NCI-H1436 treated with DMSO at 0.1 percent for 48 hours (cell line): ENCODE measurements at places on chromosomes 1 and 21.
A peak's percentile ranks its signal among the peaks of the same experiment; 100 is the strongest.

DNA sequence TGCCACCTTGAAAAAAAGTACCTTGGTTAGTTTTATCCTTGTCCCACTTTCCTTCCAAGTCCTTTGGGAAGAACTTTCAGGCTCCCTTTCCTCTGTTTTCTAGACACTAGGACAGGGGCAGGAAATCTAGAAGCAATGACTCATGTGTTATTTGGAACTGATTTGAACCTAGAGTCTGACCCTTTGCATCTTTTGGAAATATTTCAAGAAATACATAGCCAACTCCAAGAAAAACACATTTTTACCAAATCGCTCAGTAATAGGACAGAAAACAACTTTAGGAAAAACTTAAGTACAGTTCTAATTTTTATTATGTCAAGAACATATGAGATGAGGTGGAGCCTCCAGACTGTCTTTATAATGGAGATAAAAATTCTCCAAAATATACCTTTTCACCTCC lies 292.4 kb downstream of the PTBP2 start:
- DNase-seq = no peak

DNA sequence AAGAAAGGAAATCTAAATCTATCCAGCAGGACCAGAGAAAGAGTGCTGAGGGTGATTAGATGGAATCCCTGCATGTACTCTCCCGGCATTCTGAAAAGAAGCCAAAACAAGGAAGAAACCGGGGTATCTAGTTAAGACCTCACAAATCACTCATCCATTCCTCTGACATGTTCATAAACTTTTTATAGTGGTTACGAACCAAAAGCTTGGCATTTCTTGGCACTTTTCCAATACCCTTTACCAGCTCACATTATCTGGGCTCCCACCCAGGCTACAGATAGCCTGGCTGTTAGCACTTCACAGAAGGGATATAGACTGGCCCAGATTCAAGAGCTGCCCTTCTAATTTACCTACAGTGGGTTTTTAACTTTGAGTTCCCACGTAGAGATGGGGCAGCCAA lies 1.8 kb upstream of the C1orf74 start:
- no peak for DNase-seq

GRCh38 chr1:119081267-119081666 lies 59.2 kb downstream of the WARS2 start:
- no peak for DNase-seq

DNA sequence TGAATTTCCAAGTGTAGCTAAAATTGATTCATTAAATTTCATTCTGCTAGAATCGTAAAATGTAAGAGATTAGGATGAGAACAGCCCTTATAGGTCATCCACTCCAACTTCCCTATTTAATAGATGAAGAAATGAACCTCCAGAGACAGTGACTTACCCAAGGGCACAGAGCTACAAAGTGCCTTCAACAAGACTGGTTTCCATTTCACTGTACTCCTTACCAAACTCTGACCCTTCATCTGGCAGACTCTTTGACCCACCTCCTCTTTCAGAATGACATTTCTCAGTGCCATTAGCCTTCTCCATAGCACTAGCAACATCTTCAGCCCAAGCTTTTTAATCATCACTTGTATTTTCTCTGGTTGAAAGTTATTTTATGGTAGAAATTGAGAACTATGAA lies 161.3 kb downstream of the NEK7 start:
- DNase-seq = no peak

DNA sequence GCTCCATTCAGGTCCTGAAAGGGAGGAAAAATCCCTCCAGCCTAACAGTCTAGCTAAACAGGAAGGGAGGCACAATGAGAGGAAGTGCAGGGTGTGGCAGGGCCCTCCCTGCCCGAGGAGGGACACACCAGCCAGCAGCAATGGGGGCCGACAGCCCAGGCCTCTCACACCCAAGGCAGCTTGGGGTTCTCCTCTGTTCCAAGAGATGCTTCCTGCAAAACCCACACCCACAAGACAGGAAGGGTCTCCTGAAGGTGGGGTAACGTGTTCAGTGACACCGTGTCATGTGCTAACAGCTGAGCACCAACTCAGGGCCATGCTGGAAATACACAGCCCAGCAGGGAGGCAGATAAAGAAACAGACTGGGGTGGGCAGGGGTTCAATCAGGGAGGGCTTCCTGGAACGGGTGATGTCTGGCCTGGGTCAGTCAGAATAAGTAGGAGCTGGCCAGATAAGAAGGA lies 10.2 kb downstream of the ECE1 start:
- no peak for DNase-seq

- no peak for DNase-seq
Observed at GRCh38 chr21:27476696-27477095, 509.8 kb upstream of the ADAMTS5 start.

DNA sequence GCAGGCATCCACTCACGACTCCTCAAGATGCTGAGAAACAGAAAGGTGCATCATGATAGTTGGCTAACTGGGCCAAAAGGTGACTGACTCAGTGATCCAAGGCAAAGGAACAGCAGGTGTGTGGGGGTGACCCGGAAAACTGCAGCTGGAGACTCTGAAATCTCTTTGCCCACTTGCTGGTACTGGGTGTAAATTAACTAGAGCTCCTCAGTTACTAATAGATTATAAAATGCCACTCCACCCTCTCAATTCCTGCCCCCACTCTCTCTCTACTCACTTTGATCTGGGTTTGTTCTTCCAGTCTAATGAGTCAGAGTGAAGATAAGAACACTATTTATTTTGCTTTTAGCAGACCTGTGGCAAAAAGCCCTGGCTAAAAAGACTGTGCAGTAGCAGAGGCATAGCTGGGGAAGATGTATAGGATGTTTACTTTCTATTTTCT lies 7.2 kb upstream of the PIGC start:
- DNase-seq = no peak

- DNase-seq = no peak
Observed at GRCh38 chr1:16014509-16015482, 3.0 kb downstream of the HSPB7 start.

GRCh38 chr1:203046984-203047630 lies 20.8 kb downstream of the PPFIA4 start:
- no peak for DNase-seq

DNA sequence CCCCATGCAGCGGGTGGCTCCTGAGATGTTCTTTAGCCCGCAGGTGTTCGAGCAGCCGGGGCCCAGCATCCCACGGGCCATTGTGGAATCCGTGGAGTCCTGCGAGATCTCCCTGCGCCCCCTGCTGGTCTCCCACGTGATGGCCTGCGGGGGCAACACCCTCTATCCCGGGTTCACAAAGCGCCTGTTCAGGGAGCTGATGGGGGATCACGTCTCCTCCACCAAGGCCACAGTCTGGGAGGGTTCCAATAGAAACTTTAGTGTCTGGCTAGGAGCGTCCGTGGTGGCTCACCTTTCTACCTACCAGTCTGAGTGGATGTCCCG lies 71.0 kb downstream of the ACTL8 start:
- no peak for DNase-seq

- DNase-seq = peak; percentile 68
Observed at GRCh38 chr1:26472320-26472900, at the start of gene HMGN2. Gene HMGN2 (plus strand): TSS chr1:26472440. CDS start chr1:26472613, 173 bp downstream.

DNA sequence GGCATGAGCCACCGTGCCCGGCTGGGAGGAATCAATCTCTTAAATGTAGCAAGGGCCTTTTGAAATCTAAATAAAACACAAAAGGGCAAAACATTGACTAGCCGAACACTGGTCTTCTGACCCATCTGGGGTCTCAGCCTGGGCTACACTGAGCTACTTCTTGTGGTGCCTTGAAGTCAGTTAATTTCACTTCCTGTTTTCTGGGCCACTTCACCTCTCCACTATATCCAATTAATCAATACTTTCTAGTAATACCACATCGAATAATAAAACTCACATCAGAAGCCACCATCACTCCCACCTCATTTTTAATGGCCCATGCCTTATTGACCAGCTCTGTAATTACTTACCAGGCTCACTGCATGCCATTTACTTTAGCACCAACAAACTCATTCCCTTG lies 138.0 kb upstream of the SAMSN1 start:
- DNase-seq = no peak

GRCh38 chr1:234372011-234372757 lies 1.1 kb upstream of the COA6 start:
- no peak for DNase-seq

DNA sequence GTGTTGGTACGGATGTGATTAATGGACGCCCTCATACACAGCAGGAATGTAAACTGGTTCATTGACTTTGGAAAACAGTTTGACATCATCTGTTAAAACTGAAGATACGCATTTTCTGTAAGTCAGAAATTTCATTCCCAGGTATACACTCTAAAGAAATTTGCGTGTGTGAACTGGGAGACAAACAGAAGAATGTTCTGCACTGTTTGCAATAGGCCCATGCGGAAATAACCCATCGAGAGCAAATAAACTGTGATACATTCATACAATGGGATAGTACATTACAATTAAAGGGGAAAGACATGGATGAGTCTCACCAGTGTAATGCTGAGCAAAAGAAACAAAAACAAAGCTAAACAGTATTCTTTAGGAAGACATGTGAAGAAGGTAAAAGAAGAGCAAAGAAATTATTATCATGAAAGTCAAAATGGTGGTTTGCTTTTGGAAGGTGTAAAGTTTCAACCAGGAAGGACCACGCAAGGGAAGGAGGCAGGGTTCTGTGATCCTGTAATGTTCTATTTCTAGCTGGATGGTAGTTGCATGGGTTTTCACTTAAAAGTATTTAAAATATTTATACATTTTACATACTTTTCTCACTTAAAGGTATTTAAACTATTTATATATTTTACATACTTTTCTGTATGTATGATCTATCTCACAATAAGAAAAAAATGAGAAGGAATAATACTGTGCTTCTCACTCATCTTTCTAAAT lies 30.3 kb downstream of the INTS7 start:
- no peak for DNase-seq
